Left ventricle myocardium superior (tissue), 1 donor: ENCODE measurements at places on chromosomes 13 and 19.

DNA sequence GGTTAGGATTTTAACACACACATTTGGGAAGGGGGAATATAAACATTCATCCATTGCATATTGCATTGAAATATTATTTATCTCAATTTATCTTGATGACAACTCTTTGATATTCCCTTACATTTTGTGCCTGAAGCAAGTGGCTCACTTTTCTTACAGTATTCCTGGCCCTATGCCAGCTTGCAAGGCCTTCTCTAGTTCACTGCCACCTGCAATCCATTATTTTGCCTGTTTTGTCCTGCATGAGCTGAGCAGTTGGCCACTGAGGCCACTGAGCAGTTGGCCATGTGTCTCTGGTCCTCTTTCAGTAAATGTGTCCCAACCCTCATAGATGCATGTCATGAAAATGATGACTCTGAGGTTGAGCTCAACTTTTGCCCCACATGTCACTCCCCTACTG, 49.8 kb downstream of the CBY2 start:
- DNase-seq = no peak

- DNase-seq = no peak
These were observed 66.8 kb downstream of the TDRD3 start for GRCh38 chr13:60463787-60464186.

- DNase-seq = no peak
These were observed 178.8 kb downstream of the KCTD12 start for GRCh38 chr13:76707360-76707759.

GRCh38 chr13:96503481-96503880, 413.6 kb downstream of the HS6ST3 start:
- no peak for DNase-seq

DNA sequence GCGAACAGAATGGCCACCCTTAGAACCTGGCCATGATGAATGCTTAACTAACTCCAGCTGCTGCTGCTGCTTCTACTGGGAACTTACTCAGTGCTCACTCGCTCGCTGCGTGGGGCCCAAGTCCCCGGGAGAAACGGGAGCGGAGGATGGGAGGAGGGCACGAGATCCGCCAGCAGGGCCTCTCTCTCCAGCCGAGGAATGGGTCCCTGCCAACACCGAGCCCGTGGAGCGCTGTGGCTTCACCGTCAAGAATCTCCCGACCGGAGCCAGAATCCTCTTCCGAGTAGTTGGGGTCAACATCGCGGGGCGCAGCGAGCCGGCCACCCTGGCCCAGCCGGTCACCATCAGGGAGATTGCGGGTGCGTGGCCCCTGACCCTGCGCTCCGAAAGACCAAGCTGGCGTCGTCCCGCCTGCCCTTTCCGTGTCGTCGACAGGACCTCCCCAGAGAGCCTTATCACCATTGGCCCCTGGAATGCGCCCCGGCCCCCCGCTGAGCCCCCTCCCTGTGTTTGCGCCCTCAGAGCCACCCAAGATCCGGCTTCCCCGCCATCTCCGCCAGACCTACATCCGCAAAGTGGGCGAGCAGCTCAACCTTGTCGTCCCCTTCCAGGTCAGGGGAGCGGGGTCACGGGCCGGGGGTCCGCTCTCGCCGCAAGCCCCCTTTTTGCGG, 17.8 kb upstream of the EMC10 start:
- DNase-seq = no peak

- no peak for DNase-seq
These were observed 18.0 kb downstream of the CLASRP start for GRCh38 chr19:45056831-45057230.

- no peak for DNase-seq
These were observed 9.0 kb downstream of the LSM14A start for GRCh38 chr19:34181111-34181864.

DNA sequence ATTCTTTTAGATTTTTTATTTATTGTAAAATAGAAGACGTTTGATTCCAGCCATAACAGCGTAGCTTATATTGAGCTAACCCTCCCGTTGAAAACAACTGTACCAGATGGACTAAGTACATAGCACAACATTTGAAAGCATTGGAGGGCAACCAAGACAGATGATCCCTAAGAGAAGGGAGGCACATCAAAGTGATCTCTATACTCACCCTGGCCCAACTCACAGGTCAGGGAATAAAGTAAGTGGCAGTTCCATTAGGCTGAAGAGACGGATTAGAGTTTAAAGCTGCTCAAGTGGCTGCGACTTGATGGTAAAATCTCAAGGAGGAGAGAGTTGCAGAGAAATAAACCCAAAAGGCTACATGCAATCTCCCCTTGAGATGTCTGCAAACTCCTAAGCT, 65.1 kb upstream of the ITM2B start:
- no peak for DNase-seq

DNA sequence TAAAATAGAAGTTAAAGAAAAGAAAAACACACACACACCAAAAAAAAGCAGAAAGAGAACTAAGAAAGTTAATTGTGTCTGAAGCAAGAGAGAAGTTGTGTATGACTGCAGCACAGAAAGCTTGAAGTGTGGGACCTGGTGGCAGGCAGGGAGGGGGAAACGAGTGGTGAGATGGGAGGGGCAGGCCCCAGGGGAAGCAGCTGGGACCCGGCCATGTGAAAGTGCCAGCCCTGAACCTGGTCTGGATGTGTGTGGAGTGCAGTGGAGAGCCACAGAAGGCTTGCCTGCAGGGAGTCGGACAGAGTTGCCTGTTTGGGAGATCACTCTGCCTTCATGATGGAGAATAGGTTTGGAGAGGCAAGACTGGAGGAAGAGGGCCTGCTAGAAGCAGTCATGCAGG, 199.0 kb downstream of the GGACT start:
- no peak for DNase-seq

- DNase-seq = no peak
These were observed 366.8 kb downstream of the DLEU7 start for GRCh38 chr13:50476577-50477285.

DNA sequence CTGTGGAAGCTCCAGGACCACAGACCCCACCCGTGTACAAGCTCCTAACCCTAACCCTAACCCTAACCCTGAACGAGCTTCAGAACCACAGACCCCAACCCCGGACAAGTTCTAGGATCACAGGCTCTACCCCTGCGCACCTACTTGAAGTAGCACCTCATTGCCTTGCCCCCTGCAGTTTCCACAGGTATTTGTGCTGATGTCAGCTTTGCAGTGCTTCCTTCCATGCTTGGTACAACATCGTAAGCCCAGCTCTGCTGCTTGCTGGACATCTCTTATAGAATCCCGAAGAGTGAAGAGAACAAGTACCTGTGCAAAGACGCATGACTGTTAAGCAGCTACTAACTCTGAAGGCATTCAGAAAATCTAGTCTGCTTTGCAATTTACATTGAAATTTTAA, 20.7 kb upstream of the CDC16 start:
- DNase-seq = no peak

DNA sequence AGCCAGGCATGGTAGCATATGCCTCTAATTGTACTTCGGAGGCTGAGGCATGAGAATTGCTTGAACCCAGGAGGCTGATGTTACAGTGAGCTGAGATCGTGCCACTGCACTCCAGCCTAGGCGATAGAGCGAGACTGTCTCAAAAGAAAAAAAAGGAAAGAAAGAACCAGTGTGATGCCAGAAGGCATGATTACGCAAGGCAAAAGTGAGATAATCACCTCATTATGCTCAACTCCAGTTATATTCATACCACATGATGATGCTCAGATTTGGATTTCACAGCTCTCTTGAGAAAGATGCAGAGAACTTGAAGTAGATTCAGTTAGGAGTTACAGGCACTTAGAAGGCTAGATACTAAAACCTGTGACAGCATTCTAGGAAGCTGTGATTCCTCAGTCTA, 21.8 kb downstream of the RCBTB1 start:
- no peak for DNase-seq

- DNase-seq = no peak
These were observed 18.0 kb downstream of the PIP5K1C start for GRCh38 chr19:3682286-3682685.

DNA sequence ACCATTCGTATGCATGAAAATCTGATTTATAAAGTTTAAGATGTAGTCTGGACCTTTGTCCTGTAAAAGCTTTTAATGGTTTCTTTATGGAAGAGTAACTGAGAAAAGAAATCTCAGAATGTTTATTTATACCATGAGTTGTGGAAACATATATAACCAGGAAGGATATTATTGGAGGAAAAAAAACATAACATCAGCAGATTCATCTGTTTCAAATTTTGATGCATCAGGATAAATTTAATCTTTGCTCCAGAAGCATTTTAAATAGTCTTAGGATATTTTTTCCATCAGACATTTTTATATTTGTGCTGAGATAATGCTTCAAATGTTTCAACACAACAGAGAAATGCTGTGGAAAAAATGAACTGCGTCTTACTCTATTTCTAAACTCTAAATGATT, 31.2 kb upstream of the CSNK1A1L start:
- DNase-seq = no peak

GRCh38 chr13:20294497-20294896, 62.4 kb upstream of the GJB6 start:
- no peak for DNase-seq

- DNase-seq = no peak
These were observed 8.6 kb upstream of the CEACAM6 start for GRCh38 chr19:41746593-41747227.

- DNase-seq = no peak
These were observed 1.4 kb downstream of the ECH1 start for GRCh38 chr19:38830039-38830733.

GRCh38 chr13:66675620-66676019, 554.5 kb downstream of the PCDH9 start:
- no peak for DNase-seq
